Thoracic aorta (tissue), 2 donors: ENCODE measurements at places on chromosomes 4 and X. TPM values are rescaled to one million over a fixed set of nuclear protein-coding genes. Genes with fewer than 3 reads are reported as not detected.

DNA sequence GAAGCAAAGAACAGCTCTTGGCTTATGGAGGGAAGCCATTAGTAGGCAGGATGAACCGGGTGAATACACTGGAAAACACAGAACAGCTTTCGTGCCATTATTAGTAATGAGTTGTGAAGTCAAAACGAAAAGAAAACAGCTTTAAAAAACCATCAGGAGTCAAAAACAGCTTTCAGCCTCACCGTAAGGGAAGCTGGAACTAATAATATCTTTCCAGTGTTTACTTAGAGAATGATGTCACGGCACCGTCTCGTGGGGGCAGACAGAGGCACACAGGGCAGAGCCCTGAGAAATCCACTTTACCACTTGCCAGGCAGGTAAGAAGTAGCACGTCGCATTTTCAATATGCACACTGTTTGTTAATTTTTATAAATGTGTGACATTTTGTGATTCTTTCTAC is 37.9 kb upstream of the HMX1 start:
- no peak overlapping the region for H3K4me3 ChIP-seq
- no peak overlapping the region for H3K27ac ChIP-seq
- DNase-seq, result no peak
- no peaks in the 10 kb centered on the region for H3K36me3 ChIP-seq

Gene GRIA2
- 27.6 TPM for total RNA-seq

GRCh38 chr4:164871673-164872072 is 5.3 kb upstream of the APELA start:
- no peaks in the 10 kb centered on the region for H3K27me3 ChIP-seq
- no peak overlapping the region for H3K4me3 ChIP-seq
- H3K4me1 ChIP-seq, result no peaks in the 10 kb centered on the region
- no peaks in the 10 kb centered on the region for H3K36me3 ChIP-seq
- DNase-seq, result no peak
- no peak overlapping the region for H3K27ac ChIP-seq

- no peaks in the 10 kb centered on the region for H3K27me3 ChIP-seq
- peaks cover 8% of the 10 kb centered on the region for H3K4me1 ChIP-seq
- no peaks in the 10 kb centered on the region for H3K36me3 ChIP-seq
- DNase-seq, result peak; percentile 22
Observed at GRCh38 chr4:151014521-151015458, at the start of gene LRBA. Gene LRBA (minus strand): TSS chr4:151015284. CDS start chr4:151014642, 642 bp downstream.

DNA sequence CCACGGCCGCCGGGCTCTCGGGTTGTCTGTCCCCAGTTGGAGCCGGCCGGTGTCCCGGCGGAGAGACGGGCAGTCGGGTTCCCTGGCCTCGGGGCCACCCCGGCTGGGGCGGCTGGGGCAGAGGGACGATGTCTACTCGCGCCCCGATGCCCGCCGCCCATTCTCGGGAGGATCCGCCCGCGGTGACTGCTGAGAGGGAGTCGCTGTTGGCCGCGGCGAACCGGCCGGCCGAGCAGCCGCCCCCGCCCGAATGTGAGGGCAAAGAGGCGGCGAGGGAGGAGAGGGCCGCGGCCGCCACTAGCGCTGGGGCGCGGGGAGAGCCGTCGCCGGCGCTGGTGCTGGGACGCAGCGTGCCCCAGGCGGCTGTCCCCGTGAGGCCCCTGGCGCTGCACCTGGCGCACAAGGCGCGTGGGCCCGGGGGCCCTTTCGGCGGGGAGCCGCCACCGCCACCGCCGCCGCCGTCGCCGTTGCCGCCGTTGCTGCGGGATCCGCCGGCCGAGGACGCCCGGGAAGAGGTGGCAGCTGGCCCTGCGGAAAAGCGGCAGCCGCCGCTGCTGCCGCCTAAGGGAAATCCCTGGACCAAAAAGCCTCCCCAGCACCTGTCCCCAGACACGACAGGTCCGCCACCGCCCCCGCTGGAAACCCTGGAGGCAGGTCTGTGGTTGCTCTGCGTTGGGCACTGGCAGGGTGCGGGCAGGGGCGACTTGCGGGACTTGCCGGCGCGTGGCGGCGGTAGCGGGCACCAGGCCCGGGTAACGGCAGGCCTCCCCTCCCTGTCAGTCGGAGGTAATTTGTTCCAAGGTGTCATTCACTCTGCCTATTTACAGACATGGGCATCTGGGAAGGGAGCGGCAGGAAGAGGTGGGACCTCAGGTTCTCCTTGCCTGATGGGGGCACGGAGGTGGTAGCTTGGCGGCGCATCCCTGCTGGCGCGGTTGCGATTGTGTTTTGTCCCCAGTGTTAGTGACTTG is 739 bp downstream of the LARP1B start:
- peak overlapping the region; percentile 91 for H3K4me3 ChIP-seq
- DNase-seq, result no peak
- H3K4me1 ChIP-seq, result peaks cover 2% of the 10 kb centered on the region
- no peaks in the 10 kb centered on the region for H3K27me3 ChIP-seq
- peak overlapping the region; percentile 92 for H3K27ac ChIP-seq

DNA sequence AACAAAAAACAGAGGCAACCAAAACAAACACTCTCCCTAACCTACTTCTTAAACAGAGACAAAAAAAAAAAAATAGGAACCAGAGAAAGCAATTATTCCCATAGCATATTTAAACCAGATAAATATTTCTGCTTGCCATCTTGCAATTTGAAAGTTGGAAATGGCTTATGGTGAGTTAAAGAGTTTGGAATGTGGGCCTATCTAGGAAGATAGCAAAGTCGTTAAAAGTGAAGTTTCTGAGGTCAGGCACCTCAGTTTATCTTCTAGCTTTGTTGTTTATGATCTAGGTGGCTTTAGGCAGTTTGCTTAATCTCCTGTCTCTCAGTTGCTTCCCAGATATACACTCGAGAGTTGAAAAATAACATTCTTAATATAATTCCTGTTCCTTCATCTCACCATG is 284.2 kb downstream of the KCNIP4 start:
- no peak overlapping the region for H3K27ac ChIP-seq
- no peaks in the 10 kb centered on the region for H3K4me1 ChIP-seq
- DNase-seq, result no peak

Gene TCEAL9
- 70.4 TPM for total RNA-seq

Gene SRPK3
- total RNA-seq, result 9.5 TPM

DNA sequence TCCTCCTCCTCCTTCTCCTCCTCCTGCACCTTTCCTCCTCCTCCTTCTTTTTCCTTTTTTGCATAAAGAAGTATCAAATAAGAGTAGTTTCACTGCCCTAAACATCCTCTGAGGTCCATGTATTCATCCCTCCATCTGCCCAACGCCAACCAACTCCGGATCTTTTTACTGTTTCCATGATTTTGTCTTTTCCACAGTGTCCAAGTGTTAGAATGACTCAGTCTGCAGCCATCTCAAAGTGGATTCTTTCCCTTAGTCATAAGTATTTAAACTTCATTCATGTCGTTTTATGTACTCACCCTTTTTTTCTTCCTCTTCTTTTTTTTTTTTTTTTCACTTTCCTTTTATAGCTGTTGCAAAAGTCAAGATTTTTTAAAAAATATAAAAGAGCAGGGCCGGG is 12.9 kb downstream of the CSF2RA start:
- H3K4me3 ChIP-seq, result no peak overlapping the region
- no peak for DNase-seq
- H3K4me1 ChIP-seq, result no peaks in the 10 kb centered on the region
- H3K27me3 ChIP-seq, result no peaks in the 10 kb centered on the region
- H3K27ac ChIP-seq, result no peak overlapping the region
- H3K36me3 ChIP-seq, result no peaks in the 10 kb centered on the region

Gene TMPRSS11F
- not detected for total RNA-seq

Gene PARM1
- 263 TPM for total RNA-seq

DNA sequence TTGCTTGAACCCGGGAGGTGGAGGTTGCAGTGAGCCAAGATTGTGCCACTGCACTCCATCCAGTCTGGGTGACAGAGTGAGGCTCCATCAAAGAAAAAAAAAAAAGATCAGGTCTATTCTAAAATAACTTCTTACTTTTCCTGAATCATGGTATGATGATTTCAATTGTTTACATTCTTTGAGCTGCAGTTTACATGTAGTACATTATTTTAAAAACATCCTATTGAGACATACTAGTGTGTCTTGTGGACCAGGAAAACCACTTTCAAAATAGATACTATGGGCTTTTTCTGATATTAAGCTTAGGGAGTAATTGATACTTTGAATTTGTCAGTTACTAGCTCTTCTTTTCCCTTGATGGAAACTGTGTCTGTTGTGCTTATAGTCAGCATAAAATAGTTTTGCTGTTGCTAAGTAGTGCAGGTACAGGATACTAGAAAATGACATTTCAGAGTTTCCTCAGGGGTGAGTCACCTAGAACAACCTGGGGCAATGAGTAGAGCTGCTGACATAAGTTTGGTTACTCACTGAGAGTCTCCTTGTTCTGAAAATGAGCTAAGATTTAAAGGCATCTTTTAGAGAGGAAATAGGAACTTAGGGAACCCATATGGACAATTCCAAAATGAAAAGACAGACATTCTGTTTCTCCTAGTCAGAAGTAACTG is 53.2 kb upstream of the C4orf54 start:
- no peaks in the 10 kb centered on the region for H3K36me3 ChIP-seq
- DNase-seq, result no peak
- no peak overlapping the region for H3K4me3 ChIP-seq
- H3K27me3 ChIP-seq, result no peaks in the 10 kb centered on the region
- no peak overlapping the region for H3K27ac ChIP-seq
- no peaks in the 10 kb centered on the region for H3K4me1 ChIP-seq

DNA sequence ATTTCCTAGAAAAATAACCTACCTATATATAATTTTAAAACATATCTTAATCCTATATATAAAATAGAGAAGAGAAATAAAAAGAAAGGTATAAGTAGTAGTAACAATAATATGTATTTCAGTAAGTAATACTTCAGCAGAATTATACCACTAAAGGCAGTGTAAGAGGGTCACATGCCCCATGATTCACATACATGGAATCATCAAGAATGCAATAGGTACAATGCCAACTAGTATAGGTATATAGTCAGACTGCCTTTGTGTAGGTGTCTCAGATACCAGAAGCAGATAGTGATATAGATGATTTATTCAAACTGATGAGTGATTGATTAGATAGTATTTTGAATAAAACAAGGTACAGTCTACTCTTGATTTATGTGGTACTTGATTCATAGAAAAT is 9.4 kb downstream of the AIMP1 start:
- H3K4me3 ChIP-seq, result no peak overlapping the region
- no peak overlapping the region for H3K27ac ChIP-seq
- H3K36me3 ChIP-seq, result peaks cover 22% of the 10 kb centered on the region
- no peak for DNase-seq
- peaks cover 11% of the 10 kb centered on the region for H3K4me1 ChIP-seq

GRCh38 chrX:154046940-154047610 is 27.4 kb upstream of the IRAK1 start:
- no peaks in the 10 kb centered on the region for H3K27me3 ChIP-seq
- no peak overlapping the region for H3K4me3 ChIP-seq
- no peak overlapping the region for H3K27ac ChIP-seq
- DNase-seq, result no peak
- H3K4me1 ChIP-seq, result peaks cover 31% of the 10 kb centered on the region
- H3K36me3 ChIP-seq, result no peaks in the 10 kb centered on the region

GRCh38 chr4:101417046-101417445 is 69.7 kb upstream of the PPP3CA start:
- H3K4me1 ChIP-seq, result peaks cover 4% of the 10 kb centered on the region
- no peak for DNase-seq
- H3K27ac ChIP-seq, result no peak overlapping the region
- H3K27me3 ChIP-seq, result no peaks in the 10 kb centered on the region
- no peaks in the 10 kb centered on the region for H3K36me3 ChIP-seq

GRCh38 chr4:153318696-153319320 is 25.7 kb upstream of the MND1 start:
- no peak for DNase-seq
- no peaks in the 10 kb centered on the region for H3K27me3 ChIP-seq
- no peaks in the 10 kb centered on the region for H3K4me1 ChIP-seq
- H3K36me3 ChIP-seq, result peaks cover 6% of the 10 kb centered on the region
- H3K4me3 ChIP-seq, result no peak overlapping the region
- H3K27ac ChIP-seq, result no peak overlapping the region

DNA sequence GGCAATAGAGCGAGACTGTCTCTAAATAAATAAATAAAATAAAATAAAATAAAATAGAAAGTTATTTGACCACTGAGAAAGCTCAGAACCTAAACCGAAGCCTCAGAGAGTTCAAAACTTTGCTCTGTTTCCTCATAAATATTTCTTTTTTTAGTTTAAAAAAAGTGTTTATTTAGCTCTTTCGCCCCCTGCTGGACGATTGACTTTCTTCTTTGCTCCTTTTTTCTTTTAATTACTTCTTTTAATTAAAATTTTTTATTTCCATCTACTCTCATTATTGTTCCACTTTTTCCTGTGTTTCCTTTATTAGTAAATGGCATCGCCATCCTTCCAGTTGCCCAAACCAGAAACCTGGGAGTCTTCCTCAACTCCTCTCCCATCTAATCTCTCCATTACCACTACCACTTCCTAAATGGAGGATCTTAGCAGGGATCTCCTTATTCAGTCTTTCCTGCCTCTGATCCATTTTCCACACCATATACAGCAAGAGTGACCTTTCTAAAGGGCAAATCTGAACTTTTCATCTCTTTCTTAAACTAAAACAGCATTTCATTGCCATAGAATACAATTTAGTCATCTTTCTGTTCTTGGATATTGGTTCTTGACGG is 728 bp upstream of the IL13RA2 start:
- no peak overlapping the region for H3K27ac ChIP-seq
- no peak overlapping the region for H3K4me3 ChIP-seq
- no peaks in the 10 kb centered on the region for H3K27me3 ChIP-seq
- DNase-seq, result no peak

- DNase-seq, result no peak
- no peaks in the 10 kb centered on the region for H3K36me3 ChIP-seq
- H3K27me3 ChIP-seq, result no peaks in the 10 kb centered on the region
- no peak overlapping the region for H3K27ac ChIP-seq
Observed at GRCh38 chrX:86887341-86887740, 630.3 kb upstream of the KLHL4 start.

- no peak overlapping the region for H3K4me3 ChIP-seq
- DNase-seq, result no peak
- H3K27me3 ChIP-seq, result no peaks in the 10 kb centered on the region
Observed at GRCh38 chr4:6228158-6229067, 28.1 kb upstream of the JAKMIP1 start.

DNA sequence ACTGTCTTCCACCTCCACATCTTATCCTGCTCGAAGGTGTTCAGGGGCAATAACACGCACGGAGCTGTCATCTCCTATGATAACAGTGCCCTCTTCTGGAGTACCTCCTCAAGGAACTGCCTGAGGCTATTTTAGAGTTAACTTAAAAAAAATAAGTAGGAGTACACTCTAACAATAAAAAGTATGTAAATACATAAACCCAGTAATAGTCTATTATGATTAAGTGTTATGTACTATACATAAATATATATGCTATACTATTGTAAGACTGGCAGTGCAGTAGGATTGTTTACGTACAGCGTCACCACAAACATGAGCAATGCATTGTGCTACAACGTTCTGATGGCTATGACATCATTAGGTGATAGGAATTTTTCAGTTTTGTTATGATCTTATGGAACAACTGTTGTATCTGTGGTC is 34.5 kb upstream of the TLR2 start:
- H3K27me3 ChIP-seq, result no peaks in the 10 kb centered on the region
- no peak for DNase-seq
- peaks cover 16% of the 10 kb centered on the region for H3K4me1 ChIP-seq
- H3K36me3 ChIP-seq, result no peaks in the 10 kb centered on the region

Gene GSX2
- total RNA-seq, result not detected

Gene SOWAHD
- total RNA-seq, result not detected
